NCI-H510A (cell line): ENCODE measurements at places on chromosomes 4 and X.

GRCh38 chrX:129606918-129607317 lies 47.8 kb downstream of the APLN start:
- DNase-seq = no peak

DNA sequence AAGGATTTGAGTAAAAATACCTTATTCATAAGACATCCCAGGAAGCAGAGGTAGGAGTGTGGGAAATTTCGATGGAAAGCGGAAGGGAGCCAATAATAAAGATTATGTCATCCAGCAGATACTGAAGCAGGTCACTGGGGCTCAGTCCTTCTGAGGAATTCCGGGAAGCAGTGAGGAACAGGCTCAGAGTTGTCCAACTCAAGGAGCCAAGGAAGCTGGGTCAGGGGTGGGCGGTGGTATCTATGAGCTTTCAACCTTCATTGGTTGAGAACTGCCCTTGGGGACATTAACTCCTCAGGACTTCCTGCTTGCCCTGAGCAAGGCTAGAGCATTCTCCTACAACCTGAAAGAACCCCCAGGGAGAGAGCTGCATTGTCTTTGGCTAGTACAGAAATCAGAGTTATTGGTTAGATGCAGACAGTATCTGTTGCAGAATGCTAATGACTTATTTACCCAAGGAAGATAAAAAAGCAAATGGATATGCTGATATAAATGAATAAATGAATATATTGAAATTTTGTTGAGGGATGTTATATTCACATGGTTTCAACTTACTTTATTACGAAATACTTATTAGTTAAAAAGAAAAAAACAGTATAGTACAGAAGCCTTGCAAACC lies 68.2 kb downstream of the DMP1 start:
- DNase-seq = no peak

DNA sequence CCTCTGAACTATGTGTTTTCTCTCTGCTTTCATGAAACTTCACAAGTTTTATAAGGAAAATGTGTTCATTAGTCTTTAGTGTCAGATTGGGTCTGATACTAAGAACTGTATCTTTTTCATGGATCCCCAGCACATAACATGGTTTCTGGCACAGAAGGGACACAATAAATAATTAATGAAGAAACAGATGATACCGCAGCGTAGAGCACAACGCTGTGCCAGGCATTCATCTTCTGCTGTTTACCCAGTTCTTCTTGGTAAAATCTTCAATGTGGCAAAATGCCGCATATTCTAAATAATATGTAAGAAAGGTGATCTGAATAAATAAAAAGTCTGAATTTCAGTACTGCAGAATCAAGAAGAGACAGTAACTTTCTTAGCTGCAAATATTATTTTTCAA lies 12.3 kb downstream of the SCARB2 start:
- no peak for DNase-seq

DNA sequence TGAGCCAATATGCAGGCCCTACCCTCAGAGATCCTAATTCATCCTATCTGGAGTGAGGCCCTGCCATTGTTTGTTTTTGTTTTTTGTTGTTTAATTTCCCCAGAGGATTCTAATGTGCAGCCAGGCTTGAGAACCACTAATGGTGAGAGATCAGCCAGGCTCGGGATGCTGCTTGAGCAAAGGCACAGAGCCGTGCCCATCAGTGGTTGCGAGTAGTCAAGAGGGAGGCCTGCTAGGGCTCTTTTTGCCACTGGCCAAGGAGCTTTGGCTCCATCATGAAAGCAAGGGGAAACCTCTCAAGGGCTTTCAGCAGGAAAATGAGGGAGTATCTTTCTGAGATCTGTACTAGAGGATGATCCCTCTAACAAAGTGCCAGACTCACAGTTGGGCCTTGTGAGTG lies 2.7 kb downstream of the TCEANC start:
- DNase-seq = no peak

DNA sequence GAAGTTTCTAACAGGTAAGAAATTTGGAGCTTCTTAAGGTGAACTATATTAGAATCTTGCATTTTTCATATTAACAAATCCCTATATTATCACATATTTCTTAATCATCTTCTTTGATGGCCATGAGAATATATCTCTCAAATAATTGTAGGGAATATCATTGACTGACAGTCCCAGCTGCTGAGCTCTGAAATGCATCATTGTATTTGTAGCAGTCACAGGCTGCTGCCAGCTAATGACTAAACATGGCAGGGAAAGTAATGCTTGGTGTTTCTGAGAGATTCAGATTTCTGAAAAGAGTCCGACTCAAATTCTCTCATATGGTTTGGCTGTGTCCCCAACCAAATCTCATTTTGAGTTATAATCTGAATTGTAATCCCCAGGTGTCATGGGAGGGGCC lies 171.9 kb downstream of the TRAM1L1 start:
- no peak for DNase-seq

DNA sequence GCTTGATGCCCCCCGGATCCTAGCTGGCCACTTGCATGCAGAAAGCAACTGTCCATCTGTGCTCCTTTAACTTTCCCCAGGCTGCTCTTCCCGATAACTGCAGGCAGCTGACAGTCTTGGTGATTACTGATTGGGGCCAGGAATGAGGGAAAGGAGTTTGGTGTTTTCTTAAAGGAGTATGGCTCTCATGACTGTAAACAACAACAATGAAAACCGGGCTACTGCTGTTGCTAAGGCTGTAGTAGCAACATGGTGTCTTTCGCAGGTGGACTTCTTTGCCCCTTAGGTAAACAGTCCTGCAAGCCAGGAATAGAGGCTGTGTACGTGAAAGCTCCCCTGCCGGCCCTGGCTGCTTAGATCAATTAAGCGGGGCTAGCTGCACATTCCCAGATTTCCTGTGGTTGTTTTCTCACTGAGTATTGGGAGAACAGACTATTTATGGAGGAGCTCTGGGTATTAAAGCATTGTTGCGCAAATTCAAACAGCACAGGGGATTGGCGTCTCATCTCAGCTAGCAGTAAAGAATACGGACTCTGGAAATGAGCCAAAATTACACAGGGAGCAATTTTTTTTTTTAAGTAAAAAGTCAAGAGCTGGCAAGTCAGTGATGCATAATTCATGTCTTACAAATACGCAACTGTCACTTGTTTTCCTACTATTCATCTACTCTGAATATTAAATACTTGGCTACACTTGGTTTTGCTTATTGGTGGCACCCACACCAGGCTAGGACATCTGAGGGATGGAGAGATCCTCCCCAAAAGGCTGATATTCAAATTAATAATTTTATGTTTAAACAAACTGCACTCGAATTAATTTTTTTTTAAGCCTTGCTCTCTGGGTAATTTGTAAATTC lies 61.6 kb upstream of the NAP1L5 start:
- DNase-seq = no peak

GRCh38 chr4:56372774-56373173 lies 14.5 kb downstream of the AASDH start:
- no peak for DNase-seq

DNA sequence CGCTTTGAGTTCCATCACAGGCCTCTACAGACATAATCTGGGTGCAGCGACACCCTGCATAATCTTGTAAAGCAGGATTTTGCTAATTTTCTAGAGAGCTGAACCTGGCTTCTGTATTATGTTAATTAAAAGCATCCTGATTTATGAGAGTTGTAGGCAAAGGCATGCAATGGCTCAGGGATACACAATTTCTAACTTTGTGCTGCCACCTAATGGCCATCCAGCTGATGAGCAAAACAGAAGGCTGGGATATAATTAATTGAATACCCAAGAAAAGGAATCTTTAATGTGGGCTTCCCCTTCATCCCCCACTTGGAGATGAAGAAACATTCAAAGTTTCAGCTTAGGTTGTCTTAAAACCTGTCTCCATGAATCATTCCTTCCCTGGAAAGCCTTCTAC lies 78.1 kb downstream of the BMP15 start:
- no peak for DNase-seq

- DNase-seq = no peak
These were observed at the start of gene ADH6 for GRCh38 chr4:99219072-99219471. ADH6 (minus strand) TSS chr4:99219246; CDS start chr4:99219152, 94 bp downstream.

DNA sequence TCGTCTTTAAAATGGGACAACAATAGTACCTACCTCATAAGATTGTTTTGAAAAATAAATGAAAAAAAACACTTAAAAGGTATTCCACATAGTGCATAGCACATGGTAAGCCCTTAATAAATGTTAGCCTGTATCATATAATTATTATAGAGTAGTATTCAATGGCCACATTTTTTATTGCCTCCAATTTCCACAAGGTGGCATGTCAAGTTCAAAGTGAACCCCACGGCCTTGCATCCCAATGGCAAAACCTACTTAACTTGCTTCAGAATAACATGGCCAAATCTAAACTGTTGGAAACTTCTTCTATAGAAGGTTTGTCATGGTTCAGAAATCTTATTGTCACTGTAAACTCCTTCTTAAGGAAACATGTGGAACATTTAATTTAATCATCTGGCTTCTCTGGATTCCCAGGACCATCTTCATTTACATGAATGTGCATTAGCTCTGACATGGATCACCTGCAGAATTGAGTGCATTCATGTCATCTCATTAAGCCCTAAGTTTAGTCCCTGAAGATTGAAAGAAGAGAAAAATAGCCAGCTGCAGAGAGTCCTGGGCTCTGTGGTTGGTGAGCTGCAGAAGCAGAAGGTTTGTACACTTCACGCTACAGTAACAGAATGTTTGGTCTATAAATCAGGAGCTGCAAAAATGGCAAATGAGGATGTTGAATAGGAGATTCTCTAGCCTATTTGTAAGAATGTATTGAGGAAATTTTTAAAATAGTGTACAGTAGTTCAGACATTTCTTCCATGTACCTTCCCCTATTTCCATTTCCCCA lies 61.0 kb downstream of the ANXA3 start:
- peak; percentile 7 for DNase-seq

DNA sequence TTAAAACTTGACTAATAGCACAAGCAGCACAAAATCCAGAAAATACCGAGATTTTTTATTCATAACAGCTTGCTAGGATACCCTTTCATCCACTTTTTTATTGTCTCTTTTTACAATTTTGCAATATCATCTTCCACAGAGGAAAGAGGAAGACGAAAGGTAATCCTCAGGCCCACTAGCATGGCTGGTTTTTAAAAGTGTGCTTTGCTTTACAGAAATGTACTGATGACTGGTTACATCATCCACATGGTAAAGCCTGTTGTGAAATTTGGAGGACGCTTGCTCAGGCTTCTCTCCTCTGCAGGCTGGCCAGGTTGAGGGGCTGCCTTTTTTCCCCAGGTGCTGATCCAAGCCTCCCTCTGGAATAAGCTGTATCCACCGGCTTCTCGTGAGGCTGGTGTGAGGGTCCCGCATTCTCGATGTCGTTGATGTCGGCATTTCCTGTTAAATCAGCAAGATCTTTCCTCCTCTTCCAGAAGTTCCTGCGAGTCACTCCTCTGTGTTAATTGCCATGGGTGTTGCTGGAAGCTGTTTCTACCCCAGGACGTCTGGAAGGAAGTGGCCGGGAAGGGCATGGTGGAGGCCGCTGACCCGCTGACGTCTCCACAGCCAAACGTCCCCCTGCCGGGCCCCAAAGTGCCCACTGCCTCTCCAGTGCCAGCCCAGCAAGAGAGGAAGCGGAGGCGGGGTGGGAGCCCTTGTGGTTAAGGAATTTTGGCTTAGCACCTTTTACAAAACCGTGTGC lies 5.8 kb upstream of the DGKQ start:
- no peak for DNase-seq

- no peak for DNase-seq
These were observed 277.0 kb upstream of the EDA2R start for GRCh38 chrX:66915893-66916292.

DNA sequence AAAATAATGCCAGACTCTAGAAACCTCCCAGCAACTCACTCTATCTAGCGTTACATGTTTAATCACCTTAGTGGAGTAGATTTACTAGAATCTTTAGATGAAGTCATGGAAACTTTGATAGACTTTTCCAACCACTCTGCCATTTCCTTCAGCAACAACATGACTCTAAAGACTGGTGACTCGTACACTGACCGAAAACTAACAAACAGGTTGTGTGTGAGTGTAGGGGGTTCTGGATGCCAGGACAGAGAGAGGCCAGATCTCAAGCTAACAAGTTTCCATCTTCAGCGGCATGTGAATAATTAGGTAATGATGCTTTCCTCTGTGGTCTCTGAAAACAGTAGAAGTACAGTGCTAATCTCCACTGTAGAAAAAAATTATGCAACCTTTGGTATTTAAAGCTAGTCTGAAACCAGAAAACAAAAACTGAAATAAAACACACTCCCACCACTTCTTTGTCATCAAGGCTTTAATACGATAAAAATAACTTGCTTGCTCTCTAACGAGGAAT lies 286.4 kb downstream of the PRDM5 start:
- DNase-seq = no peak

DNA sequence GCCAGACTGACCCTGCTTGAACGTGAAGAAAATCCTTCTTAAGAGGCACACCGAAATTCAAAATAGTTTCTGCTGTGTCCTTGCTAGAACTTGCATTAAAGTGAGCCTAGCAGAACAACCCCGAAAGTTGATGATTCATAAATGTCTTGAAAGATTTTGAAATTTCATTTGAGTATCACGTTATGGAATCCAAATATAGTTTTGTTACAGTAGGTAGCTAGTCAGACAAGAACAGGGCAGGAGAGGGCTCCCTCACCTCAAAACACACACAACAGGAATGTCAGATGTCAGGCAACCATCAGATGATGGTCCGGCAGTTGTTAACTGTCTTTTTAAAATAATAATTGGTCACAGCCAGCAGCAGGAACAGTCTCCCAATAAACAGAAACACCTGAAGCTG lies 259.6 kb upstream of the GNPDA2 start:
- no peak for DNase-seq

GRCh38 chr4:54005475-54005874 lies 58.9 kb downstream of the CHIC2 start:
- DNase-seq = no peak

- no peak for DNase-seq
These were observed 142.6 kb upstream of the PPARGC1A start for GRCh38 chr4:24032371-24032989.

GRCh38 chr4:171130256-171130801 lies 682.9 kb upstream of the GALNTL6 start:
- DNase-seq = no peak

- no peak for DNase-seq
These were observed 24.5 kb upstream of the PJA1 start for GRCh38 chrX:69189576-69190371.

DNA sequence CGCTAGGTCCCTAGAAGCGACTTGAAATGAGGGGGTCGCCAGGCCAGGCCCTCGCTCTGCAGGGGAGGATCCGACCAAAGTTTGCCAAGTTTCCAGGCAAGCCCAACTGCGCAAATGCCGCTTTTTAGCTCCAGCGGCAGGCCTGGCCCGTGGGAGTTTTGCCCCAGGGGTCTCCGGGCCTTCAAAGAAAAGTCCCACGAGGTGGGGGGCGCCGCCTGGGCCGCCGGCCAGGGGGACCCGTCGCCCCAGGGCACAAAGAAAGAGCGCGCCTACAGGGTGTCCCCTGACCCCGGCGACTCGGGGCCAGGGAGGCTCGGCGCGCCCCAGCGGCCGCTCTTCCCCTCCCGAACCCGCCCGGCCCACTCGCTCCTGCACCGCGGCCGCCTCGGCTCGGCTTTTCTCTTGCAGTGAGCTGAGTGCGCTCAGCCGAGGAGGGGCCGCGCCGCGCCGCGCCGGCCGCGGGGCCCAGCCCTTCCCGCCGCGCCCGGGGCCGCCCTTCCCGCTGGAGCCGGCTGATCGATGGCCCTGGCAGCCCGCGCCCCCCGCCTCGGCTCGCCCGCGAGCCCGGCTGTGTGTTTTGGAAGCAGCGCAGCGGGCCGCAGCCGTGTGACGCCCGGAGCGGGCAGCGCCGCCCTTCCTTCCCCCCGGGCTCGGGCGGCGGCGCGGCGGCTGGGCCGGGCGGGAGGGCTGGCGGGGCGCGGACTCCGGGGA lies 754 bp upstream of the KLF3 start:
- no peak for DNase-seq

GRCh38 chr4:184066584-184067300 lies 150.9 kb downstream of the ENPP6 start:
- no peak for DNase-seq
